ENCODE measurements at places on chromosomes 5 and 9.

GRCh38 chr9:107614765-107615164 lies 125.2 kb upstream of the KLF4 start:
- DNase-seq = no peak

DNA sequence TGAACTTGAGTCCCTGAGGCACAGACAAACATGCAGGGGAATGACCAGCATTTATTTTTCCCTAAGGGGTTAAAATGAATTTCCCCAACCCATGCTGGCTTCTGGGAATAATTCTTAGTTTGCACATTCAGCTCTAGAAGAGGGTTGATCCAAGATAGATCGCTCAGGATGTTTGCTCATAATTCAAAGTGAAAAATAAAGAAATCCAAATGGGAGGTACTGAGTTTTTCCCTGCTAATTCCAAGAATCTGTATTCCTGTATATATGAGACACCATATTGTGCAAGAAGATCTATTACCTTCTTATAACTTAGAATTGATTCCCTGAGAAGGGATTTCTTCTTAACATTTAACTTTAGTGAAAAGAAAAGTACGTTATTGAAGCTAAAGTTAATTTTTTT lies 96.2 kb downstream of the VCAN start:
- no peak for DNase-seq

DNA sequence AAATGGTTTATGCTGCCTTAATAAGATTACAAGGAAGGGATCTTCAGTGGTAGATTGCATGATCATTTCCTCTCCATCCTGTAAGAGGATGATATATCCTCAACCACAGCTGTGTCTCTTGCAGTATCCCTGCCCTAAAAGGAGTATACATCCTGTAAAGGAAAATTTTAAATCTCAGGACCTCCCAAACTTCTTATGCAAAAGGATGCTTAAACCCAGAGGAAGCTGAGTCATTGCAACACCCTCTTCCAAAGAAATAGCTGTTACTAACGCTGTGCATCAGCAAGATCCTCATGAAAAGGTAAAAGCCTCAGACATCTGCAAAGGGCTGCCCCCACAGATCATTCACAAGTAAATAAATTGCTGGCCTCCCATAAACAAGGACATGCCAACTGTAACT lies 599.0 kb downstream of the PRELID2 start:
- DNase-seq = no peak

DNA sequence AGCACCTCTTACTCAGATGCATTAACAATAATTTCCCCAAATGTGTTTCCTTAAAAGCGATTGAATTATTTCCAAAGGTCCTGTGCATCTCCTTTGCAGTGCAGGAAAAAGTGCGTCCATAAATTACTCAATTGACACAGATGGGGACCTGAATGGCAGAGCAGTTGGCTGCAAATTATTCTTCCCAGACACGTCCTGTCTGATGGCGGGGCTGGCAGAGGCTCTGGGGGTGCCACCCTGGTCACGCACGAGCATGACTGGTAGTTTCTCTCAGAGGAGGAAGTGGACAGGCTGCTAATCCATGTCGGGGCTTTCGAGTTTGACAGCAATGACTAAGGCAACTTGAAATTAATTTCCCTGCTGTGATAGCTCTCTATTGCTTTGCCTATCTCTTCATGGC lies 264.8 kb upstream of the BRINP1 start:
- DNase-seq = no peak

GRCh38 chr9:112544477-112544876 lies 57.9 kb downstream of the KIAA1958 start:
- no peak for DNase-seq

DNA sequence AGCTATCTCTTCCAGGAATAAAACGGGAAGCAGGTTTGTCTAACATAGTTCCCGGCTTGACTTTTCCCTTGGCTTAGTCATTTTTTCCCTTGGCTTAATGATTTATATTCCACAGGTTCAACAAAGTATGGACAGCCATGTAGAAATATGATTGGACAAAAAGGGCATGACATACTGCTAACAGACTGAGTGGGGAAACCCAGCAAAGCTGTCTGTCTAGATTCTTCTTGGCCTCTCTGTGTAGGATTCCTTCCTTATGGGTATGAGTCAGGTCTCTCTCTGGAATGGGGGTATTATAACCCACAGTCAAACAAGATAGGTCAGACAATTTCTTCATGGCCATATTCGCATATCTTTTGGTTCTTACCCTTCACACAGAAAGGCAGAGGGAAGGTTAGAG lies 5.7 kb upstream of the MTAP start:
- DNase-seq = no peak

DNA sequence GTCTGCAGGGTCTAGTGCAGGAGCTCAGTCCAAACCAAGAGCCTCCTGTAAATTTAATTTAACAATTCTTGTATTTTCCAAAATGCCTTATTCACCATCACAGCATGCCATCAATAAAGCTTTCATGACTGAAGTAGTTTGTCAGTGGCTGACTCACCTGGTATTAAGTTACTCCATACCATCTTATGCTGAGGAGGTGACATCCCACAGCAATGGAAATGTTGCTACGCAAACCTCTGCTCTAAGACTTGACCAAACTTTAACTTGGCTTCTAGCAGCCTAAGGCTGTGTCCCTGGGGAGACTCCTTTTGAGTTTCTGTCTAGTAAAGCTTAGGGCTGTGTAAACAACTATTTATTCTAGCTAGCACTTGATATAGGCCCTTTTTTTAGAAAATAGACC lies 1231.3 kb upstream of the CDH18 start:
- DNase-seq = no peak

DNA sequence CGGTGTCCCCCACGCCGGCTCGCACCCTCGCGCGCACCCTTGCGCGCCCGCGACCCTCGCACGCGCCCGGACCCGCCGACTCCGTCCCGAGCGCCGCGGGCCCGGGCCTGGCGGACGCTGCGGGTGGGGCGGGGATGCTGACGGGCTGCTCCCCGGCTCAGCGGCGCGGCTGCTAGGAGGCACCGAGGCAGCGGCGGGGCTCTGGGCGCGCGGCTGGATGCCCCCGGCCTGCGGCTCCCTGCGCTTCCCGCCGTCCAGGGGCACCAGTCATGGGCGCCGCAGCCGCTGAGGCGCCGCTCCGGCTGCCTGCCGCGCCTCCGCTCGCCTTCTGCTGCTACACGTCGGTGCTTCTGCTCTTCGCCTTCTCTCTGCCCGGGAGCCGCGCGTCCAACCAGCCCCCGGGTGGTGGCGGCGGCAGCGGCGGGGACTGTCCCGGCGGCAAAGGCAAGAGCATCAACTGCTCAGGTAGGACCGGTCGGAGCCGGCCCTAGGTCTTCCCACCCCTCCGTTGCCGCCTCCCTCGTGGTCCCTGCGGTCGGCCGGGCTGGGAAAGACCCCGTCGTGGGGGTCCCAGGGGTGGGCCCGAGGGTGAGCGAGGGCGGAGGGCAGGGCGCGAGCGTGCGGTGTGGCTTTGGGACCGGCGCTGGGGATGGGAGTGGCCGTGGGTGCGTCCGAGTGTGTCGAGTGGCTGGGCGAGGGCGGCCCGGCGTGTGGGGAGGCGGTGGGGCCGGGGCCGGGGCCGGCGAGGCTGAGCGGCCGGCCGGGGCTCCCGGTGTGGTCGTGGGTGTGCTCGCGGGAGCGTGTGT lies 530 bp downstream of the TMEFF1 start:
- DNase-seq = no peak

- DNase-seq = no peak
Observed at GRCh38 chr5:52989025-52989780, at the start of gene ITGA2. Gene ITGA2 (plus strand): TSS chr5:52989352. CDS start chr5:52989469, 117 bp downstream.

DNA sequence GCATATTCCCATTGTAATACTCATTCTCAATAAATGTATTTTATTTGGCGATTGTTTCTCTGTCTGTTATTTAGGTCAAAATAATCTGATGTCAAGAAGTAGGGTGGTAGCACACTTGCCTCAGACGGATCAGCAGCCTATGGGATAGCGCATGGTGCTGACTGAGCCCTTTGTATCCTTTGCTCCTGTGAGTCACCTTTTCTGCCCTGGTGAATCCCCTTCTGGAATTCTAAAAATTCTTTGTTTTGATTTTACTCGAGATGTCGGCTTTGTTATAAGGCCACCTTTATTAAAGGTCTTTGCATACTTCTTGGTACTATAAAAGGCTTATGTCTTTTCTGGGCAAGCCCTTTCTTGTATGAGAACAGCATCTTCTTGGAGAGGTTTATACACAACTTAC lies 1187.8 kb downstream of the CDH9 start:
- no peak for DNase-seq

- no peak for DNase-seq
Observed at GRCh38 chr9:70260606-70261005, 1.8 kb downstream of the SMC5 start.

DNA sequence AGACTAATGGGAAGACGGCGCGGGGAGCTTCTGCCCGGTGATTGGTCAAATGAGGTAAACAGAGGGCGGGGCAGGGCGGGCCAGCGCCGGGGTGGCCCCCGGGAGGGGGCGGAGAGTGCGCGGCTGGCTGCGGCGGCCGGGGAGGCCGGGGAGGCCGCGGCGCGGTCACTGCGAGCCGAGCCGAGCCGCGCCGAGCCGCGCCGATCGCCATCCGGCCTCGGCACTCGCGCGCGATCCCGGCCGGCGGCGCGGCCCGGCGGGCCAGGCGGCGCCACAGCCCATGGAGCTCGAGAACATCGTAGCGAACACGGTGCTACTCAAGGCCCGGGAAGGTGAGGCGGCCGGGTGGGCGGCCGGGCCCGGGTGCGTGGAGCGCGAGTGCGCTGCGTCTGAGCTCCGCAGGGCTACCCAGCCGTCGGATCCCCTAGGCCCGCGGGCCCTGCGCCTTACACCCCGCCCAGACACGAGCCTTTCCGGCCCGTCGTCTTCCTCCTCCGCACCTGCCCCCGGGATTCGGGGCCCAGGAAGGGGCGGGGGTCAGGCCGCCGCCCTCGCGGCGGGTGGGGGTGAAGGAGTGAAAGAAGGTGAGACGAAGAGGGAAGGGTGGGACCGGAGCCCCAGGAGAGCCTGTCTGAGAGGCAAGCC lies at the start of gene GRK6:
GRK6 (plus strand) TSS at position 111 of the 645 bp plus-strand sequence; CDS start at position 281, 170 bp downstream.
- peak; percentile 48 for DNase-seq

- no peak for DNase-seq
Observed at GRCh38 chr5:150523472-150524350, 15.8 kb downstream of the NDST1 start.

- no peak for DNase-seq
Observed at GRCh38 chr9:87122947-87123685, 175.8 kb upstream of the GAS1 start.

- no peak for DNase-seq
Observed at GRCh38 chr5:107402434-107403227, 268.1 kb downstream of the EFNA5 start.

- DNase-seq = no peak
Observed at GRCh38 chr5:175246242-175246888, 197.6 kb downstream of the DRD1 start.

GRCh38 chr9:79390077-79390698 lies 181.6 kb upstream of the TLE4 start:
- no peak for DNase-seq

DNA sequence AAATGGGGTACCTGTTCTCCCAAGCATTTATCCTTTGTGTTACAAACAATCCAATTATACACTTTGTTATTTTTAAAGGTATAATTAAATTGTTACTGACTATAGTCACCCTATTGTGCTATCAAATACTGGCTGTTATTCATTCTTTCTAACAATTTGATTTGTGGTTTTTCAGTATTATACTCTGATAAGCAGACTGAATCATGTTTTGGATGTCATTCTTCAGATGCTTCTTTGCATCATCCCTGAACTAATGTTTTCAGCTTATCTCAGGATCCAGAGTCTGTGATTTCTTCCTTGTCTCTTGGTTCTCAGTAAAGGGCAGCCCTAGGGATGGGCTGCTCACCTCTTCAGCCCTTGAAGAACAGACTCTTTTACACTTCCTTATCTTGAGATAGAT lies 177.8 kb upstream of the SGCD start:
- no peak for DNase-seq

GRCh38 chr9:93079371-93079770 lies 16.6 kb upstream of the CARD19 start:
- DNase-seq = peak; percentile 4

GRCh38 chr9:72156586-72156985 lies 7.3 kb downstream of the GDA start:
- DNase-seq = no peak

- no peak for DNase-seq
Observed at GRCh38 chr5:65815161-65815560, 93.2 kb downstream of the NLN start.

- no peak for DNase-seq
Observed at GRCh38 chr5:32754284-32754683, 43.2 kb downstream of the NPR3 start.

GRCh38 chr5:83360573-83360972 lies 111.0 kb upstream of the VCAN start:
- DNase-seq = no peak

DNA sequence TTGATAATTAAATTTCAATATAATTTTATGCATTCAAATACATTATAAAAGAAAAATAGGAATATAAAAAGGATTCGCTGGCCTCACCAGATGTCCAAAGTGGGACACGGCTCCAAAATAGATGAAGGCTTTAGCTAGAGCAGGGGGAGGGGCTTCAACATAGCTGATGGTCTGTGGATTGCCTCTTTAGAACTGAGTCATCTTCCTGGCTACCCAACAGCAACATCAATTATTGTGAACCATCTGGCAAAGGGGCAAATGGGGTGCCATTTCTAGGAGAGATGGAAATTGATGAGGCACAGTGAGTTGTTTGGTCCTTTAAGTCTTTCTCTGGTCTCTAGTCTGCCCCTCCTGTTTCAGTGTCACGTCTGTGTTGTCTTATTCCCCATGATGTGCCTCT lies 44.2 kb upstream of the CD180 start:
- no peak for DNase-seq

- no peak for DNase-seq
Observed at GRCh38 chr9:61665829-61666228, 476.0 kb downstream of the SPATA31A7 start.

GRCh38 chr9:80875947-80876346 lies 813.4 kb downstream of the TLE1 start:
- DNase-seq = no peak

GRCh38 chr9:120261419-120261818 lies 318.5 kb downstream of the CDK5RAP2 start:
- no peak for DNase-seq

- no peak for DNase-seq
Observed at GRCh38 chr9:38084556-38084880, 15.5 kb upstream of the SHB start.

- DNase-seq = no peak
Observed at GRCh38 chr9:85900504-85901201, 40.3 kb upstream of the NAA35 start.

- DNase-seq = no peak
Observed at GRCh38 chr5:102958481-102959011, 161.4 kb downstream of the GIN1 start.

DNA sequence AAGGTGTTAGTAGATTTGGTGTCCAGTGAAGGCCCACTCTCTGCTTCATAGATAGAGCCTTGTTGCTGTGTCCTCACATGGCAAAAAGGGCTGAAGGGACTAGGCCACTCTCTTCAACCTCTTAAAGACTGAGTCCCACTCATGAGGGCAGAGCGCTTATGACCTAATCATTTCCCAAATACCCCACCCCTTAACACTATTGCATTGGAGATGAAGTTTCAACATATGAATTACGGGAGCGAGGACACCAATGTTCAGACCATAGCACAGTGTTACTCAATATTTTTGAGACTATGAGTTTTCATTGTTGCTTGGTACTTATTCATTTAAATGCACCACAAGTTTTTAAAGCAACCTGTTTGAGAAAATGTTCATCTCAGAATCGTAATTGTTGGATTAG lies 8.8 kb upstream of the OTULINL start:
- no peak for DNase-seq

- no peak for DNase-seq
Observed at GRCh38 chr5:122668552-122668951, 106.3 kb upstream of the SNX2 start.

All from activated CD4-positive, alpha-beta T cell treated with anti-CD3 and anti-CD28 coated beads for 1 hour (primary cell).